Effector memory CD4-positive, alpha-beta T cell (primary cell): ENCODE measurements at places on chromosomes 12 and 14.
A peak's percentile ranks its signal among the peaks of the same experiment; 100 is the strongest.

- DNase-seq: no peak
These were observed 53.6 kb downstream of the R3HDM2 start for GRCh38 chr12:57377103-57377840.

DNA sequence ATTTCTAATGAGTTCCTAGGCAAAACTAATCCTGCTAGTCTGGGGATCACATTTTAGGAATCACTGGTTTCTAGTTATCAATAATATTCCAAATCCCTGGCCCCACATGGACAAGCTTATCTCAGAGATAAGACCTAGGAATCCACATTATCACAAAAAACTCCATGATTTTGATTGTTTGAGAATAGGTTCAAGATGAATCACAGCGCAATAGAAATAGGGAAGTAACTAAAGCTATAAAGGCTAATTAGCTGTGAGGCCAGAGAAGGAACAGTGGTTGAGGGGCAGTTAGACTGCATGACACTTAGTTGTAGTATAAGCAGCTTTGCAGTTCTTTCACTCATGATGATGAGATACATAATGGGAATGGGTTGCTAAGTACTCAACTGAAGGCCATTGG is 13.1 kb upstream of the ATP5F1B start:
- DNase-seq: no peak

DNA sequence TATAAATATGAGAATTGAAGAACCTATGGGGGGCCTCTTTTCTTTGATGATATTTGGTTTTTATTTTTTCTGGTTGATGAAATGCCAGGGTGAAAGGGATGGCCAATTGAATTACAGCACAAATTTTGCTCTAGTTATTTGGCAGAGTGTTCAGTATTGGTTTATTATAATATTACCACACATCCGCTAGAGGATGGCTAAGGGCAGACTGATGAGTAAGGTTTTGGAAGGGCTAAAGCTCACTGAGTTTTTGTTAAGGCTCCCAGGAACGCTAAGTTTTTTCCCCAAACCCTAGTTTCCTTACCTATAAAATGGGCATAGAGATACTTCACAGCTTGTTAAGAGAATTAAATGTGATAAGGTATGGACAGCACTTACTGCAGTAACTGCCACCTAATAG is 34.3 kb upstream of the LRRC10 start:
- no peak for DNase-seq

GRCh38 chr12:124344526-124344925 is 49.6 kb downstream of the RFLNA start:
- DNase-seq: no peak

GRCh38 chr14:88204221-88204620 is 118.8 kb downstream of the KCNK10 start:
- DNase-seq: no peak

DNA sequence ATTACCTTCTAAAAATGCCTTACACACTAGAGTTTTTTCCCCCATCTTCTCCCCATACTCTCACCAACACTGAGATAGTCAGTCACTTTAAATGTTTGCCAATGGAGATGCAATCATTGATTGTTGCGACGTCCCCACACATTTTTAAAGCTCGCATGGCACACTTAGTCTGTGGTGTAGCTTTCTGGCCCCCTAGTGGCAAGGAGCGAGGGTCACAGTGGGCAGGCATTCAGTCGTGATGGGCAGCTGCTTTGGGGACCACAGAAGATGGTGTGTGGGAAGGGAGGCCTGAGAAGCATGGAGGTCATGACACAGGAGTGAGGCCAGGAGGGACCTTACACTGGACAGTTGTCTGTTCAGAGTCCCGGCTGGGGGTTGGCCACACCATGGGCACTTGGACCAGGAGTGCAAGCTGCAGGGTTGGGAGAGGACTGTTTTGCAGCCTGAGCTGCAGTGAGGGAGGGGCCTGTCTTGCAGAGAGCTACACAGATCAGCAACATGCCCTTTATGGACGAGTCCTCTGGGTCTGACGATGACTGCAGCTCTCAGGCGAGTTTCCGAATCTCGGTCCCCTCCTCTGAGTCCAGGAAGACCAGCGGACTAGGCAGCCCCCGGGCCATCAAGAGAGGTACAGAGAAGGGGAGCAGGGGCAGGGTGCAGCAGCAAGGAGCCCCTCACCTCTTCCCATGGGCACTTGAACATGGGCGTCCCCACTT is 28.6 kb downstream of the PIGH start:
- DNase-seq: peak; percentile 34

GRCh38 chr12:53616950-53617349 is 9.2 kb downstream of the ATF7 start:
- DNase-seq: no peak

- DNase-seq: no peak
These were observed 3.4 kb downstream of the LBHD2 start for GRCh38 chr14:103087343-103087835.

DNA sequence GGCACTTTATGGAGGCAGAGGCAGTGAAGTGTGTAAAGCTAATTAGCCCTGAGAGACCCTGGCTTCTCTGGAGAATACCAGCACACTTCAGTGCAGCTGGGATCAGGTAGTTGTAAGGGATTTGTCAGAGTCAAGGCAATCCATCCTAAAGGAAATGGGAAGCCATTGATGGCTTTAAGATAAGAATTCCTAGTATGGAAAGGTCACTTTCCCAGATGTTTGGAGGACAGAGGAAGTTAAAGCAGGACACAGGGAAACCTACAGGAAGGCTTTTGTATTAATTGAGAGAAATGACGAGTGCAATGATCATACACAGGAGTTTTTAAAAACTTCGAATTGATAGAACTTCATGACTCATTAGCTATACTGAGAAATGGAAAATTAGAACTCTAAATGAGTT is 254.4 kb downstream of the SLC16A7 start:
- DNase-seq: no peak

- no peak for DNase-seq
These were observed 222.7 kb downstream of the ERC1 start for GRCh38 chr12:1213618-1214205.

DNA sequence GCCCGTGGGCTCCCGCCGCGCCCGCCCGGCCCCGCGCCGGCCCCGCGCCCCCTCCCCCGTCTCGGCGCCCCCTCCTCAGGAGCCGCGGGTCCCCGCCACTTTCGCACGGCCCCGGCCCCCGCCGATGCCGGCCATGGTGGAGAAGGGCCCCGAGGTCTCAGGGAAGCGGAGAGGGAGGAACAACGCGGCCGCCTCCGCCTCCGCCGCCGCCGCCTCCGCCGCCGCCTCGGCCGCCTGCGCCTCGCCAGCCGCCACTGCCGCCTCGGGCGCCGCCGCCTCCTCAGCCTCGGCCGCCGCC is 263 bp downstream of the RCOR1 start:
- peak; percentile 1 for DNase-seq

- DNase-seq: no peak
These were observed 111.0 kb downstream of the BEGAIN start for GRCh38 chr14:100476012-100476822.

DNA sequence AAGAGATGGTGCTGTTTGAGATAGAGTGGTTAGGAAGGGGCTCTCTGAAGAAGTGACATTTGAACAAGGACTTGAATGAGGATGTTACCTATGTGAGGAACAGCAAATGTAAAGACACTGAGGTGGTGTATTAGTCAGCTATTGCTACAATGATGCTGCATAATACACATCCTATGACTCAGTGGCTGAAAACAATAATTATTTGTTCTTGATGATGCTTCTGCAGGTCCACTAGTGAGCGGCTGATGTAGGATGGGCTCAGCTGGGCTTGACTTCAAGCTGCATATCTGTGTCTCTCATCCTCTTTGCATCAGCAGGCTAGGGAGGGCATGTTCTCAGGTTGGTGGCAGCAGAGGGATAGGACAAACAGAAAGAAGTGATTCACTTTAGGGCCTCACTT is 21.4 kb upstream of the CLMN start:
- DNase-seq: no peak

DNA sequence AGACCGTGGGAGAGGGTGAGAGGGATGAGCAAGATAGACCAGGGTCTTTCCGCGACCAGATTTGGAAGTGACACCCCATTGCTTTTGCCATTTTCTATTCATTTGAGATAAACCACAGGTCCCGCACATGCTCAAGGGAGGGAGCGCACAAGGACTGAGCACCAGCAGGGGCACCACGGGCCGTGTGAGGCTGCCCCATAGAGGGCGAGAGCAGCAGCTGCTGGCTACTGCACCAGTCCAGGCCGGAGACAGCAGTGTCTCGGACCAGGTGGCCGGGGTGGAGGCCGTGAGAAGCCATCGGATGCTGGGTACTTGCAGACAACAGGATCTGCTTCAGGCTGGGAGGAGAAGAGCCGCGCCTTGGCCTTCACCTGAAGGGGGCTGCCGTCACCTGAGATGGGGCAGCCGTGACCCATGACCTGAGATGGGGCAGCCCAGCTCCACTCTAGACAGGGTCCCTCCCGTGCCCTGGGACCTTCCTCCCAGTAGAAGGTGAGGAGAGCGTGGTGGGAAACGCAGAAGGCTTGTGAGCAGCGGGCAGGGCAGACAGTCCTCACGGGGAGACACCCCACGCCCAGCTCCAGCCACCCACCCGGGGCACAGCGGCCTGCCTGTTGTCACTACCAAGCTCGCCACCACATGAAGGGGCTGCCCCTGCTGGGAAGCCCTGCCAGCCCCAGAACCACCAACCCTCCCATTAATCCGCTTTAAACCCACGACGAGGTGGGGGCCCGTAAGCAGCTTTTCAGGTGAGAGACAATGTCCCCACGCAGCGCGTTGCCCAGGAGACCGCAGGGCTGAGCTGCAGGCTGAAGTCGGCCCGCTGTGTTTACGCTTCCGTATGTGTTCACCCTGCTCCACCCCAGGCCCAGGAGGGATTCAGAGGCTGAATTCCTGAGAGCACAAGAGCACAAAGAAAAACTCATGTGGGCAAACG is 61.7 kb upstream of the FBRSL1 start:
- no peak for DNase-seq

- DNase-seq: no peak
These were observed 9.3 kb downstream of the VRTN start for GRCh38 chr14:74357585-74357984.

- no peak for DNase-seq
These were observed 4.9 kb downstream of the WSB2 start for GRCh38 chr12:118055865-118056773.

DNA sequence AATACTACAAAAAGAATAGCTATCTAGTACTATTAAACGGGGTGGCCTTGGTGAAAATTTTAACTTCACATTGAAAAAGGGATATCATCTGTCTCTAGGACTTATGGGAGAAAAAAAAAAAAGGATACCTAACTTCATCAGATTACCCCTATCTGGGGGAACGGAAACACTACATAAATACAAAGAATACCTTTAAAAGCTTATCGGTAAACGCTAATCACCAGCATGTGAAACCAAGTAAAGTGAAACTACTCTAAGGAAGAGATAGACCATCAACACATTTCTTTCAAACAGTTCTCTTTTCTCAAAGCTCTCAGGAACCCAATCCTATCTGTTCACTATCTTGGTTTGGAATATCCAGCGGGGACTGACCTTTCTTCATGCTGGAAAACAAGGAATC is 3.5 kb downstream of the KICS2 start:
- no peak for DNase-seq

DNA sequence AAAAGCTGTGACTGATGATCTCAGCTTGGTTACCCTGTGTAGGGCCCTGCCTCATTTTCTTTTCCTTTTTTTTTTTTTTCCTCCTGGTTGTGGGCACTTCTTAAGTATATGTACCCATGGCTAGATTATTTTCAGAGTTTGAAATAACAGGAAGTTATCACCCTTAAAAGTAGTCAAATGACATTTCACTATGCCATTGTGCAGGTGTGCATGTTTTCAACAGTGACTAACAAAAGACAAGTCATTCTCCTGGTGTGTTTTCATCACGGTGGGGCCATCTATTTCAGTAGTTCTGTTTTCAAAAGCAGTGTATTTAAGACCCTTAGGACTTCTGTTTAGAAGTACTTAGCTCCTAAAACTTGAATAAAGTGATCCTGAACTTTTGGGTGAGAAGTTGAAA is 15.0 kb downstream of the GABARAPL1 start:
- DNase-seq: no peak

DNA sequence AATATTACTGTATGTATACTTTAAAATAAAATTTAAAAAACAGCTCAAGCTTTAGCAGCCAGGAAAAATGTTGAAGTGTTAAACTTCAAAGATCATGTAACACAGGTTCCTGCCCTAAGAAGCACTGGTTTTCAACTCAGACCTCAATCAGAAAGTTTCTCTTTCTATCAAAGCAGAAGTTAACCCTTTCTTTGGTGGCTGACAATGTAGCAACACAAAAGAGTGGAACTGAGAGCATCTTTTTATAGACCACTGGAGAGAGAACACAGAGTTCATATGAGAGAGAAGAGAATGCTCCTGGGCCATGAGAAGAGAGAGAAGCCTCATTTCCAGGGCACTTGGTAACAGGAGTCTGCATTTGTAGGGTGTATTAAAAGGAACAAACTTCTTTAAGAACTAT is 42.2 kb upstream of the KTN1 start:
- no peak for DNase-seq

DNA sequence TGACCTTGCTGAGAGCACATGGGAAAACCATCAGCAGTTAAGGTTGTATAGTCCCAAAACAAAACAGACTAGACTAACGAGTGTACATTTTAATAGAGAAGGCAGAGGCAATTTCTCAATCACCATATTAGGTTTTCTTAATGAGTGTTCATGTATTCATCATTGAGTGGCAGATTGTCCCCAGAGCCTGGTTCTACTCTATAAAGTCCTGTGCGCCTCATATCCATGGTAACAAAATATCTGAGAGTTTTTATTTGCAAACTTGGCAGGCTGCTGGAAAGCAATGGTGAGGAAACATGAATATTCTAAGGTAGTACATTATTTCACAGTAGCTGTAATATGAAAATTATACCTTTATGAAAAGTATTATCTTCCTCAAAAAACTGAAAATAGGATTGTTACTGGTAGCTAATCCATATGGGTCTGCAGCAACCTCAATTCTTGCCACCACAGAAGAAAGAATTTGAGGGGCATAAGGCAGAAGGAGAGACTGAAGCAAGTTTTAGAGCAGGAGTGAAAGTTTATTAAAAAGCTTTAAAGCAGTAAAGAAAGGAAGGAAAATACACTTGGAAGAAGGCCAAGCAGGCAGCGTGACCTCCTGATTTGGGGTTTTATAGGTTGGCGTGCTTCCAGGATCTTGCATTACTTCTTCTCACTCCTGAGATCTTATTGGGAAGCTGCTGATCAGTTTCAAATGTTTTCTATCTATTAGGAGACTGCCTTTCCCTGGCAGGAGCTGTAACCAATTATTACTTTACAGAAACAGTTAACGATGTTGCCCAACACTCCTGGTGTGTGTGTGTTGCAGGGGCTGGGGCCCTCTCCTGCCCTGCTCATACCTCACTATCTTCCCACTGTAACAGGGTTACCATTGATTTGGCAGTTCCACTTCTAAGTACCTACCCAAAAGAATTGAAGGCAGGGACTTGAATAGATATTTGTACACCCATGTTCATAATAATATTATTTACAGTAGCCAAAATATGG is 154.0 kb upstream of the NUDT4 start:
- DNase-seq: no peak

DNA sequence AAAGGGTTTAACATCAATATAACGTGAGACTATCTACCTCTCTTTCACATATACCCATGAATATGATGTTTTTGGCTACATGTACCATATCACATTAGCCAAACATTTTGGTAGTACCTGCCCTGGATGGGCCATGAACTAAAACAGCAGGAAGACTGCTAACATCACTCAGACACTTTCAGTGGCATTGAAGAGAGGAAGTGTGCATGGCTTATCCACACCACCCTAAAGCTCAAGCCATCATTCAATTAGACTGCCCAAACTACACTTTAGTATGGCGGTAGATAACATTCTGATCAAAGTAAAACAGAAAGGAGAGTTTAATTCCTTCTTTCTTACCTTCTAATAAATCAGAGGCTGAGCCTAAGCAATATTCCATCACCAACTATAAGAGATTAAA is 103.0 kb downstream of the PEBP1 start:
- DNase-seq: no peak

GRCh38 chr12:124515981-124516380 is 51.4 kb downstream of the NCOR2 start:
- DNase-seq: no peak
